ENCODE measurements at places on chromosomes 2 and 18.
A peak's percentile ranks its signal among the peaks of the same experiment; 100 is the strongest.

DNA sequence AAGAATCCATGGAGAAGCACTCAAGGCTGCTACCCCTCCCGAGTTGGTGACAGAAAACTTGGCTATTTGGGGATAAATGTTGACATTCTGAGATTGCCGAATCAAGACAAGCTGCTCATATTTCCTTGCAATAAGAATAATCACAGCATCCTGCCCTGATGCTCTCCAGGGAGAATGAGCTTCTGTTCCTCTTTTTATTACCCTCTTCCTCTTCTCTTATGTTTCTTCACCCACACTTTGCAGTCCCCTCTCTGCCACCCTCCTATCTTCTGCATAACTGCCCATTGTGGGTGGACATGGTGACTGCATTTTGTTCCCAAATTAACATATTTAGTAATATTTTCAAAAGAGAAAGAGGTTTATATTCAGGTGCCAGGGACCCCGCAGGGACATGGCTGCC, 11.9 kb upstream of the MSGN1 start:
- no peak overlapping the region for H3K27ac ChIP-seq
- H3K4me1 ChIP-seq: peaks cover 11% of the 10 kb centered on the region
- no peak overlapping the region for H3K4me3 ChIP-seq
- H3K36me3 ChIP-seq: no peaks in the 10 kb centered on the region
- H3K27me3 ChIP-seq: no peaks in the 10 kb centered on the region
- DNase-seq: peak; percentile 35

DNA sequence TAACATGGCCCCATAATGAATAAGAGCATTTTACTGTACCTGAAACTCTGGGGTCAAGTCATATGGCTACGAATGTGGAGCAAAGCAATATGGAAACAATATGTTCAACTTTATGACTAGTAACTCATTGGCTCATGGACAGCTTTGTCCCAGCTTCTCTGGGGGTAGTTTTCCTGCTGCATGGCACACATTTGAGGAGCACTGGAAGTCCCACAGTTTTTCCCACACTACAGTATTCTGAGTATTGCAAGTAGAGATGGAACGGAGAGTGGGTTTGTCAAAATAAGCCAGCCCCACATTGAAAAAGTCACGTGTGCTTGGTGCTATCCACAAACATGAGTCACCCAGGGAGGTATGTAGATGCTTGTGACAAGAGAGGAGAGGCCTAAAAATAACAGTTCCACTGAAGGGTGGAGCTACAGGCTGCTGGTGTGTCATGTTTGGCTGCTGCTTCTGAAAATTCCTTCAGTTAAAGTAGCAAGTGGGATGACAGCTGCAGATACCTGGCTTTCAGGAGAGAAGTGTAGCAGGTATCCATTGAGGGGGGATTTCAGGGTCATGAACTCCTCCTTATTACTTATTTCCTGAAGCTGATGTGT, 48.2 kb upstream of the CTAGE1 start:
- H3K4me3 ChIP-seq: no peak overlapping the region
- peak; percentile 17 for DNase-seq
- no peak overlapping the region for H3K27ac ChIP-seq

DNA sequence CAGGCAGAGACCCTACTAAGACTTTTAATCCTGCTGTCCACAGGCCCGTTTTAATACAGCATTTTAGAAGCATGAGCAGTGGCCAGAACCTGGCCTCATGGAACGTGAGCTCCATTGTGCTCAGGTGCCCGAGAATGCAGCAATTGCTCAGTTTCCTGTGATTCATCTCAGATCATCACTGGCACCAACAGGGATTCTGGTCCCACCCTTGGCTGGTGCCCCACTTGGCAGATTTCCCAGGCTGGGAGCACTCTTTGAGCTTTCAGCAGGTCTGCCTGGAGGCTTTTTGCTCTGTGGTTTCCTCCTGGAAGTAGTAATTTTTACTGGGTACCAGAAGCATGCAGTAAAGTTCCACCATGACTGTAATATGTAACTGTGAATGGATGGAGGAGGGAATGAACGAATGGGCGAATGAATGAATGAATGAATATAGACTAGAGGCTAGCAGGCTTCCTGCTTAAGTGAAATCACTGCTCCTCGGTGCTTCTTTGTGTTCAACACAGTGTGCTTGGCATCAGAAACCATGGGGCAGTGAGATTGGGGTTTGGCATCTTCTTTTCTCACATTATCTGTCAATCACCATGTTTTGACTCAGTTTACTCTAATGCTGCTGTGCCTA, 312.9 kb downstream of the PRKCE start:
- no peak overlapping the region for H3K27ac ChIP-seq
- DNase-seq: peak; percentile 87
- no peaks in the 10 kb centered on the region for H3K27me3 ChIP-seq
- H3K36me3 ChIP-seq: no peaks in the 10 kb centered on the region
- no peak overlapping the region for H3K4me3 ChIP-seq

DNA sequence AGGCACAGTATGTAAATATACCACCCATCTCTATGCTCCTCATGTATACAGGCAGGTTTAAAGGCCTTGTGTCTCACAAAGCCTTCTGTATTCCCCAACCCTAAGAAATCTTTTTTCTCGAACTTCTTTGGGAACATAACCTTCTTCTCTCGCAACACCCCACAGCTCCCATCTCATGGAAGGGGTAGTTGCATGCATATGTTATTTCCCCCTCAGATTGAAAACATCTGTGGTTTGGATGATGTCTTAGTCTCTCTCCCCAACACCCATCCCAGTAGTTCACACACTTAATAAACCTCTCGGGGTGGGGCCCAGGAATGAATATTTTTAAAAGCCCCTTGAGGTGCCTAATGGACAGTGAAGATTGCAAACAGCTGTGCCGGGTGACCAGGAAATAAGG, 21.0 kb upstream of the HDAC4 start:
- no peak for DNase-seq
- no peaks in the 10 kb centered on the region for H3K4me1 ChIP-seq
- no peak overlapping the region for H3K4me3 ChIP-seq
- H3K27ac ChIP-seq: no peak overlapping the region
- peaks cover 28% of the 10 kb centered on the region for H3K27me3 ChIP-seq
- H3K36me3 ChIP-seq: no peaks in the 10 kb centered on the region

- no peaks in the 10 kb centered on the region for H3K27me3 ChIP-seq
- DNase-seq: no peak
- no peaks in the 10 kb centered on the region for H3K4me1 ChIP-seq
- H3K4me3 ChIP-seq: no peak overlapping the region
- no peaks in the 10 kb centered on the region for H3K36me3 ChIP-seq
- no peak overlapping the region for H3K27ac ChIP-seq
Observed at GRCh38 chr18:73249030-73249429, 381.2 kb upstream of the NETO1 start.

DNA sequence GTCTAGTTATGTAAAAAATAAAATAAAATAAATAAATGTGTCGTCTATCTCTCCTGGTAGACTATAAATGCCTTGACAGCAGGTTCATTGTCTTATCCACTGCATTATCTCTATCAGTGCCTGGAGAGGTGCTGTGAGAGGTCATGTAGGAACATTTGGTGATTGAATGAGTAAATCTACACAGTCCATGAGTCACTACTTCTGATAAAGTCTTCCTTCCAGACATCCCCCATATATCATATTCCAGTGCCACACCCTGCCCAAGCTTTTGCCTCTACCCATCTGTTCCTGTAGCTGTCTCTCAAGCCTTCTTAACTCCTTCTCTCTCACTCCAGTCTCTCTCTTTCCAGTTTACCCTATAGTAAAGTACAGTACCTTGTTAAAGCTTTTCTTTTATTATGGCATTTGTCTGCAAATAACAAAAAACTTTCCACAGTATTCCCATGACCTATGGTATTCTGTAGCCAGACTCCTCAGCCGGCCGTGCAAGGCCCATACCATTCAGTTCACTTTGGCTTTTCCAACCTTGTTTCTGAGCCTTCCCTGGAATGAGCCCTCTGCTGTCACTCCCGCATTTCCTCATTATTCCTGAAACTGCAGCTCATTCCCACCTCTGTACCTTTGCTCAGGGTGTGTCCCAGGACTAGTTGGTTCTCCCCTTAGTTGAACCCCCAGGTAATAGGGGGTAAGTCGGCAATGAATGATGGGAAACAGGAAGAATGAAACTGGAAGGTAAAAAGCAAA, 37.5 kb downstream of the ANXA4 start:
- no peak overlapping the region for H3K4me3 ChIP-seq
- DNase-seq: no peak
- H3K36me3 ChIP-seq: no peaks in the 10 kb centered on the region
- no peaks in the 10 kb centered on the region for H3K4me1 ChIP-seq
- no peak overlapping the region for H3K27ac ChIP-seq

DNA sequence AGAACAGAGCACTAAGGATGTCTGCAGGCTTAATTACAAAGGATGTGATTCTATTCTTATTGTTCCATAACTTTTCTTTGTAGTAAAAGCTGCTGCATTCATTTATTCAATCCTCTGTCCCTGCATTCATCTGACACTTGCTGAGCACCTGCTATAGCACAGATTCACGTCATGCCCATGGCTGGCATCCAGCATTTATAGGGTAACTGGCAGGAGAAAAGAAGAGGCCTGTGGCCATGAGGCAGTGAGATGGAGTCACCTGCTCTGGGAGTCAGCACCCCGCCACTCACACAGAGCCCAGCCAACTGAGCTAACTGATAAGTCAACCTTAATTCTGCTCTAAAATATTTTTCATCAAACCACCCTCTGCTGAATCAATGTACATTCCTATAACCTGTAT, 18.3 kb upstream of the CDC42EP3 start:
- no peak for DNase-seq
- H3K4me1 ChIP-seq: no peaks in the 10 kb centered on the region
- H3K27me3 ChIP-seq: no peaks in the 10 kb centered on the region
- H3K4me3 ChIP-seq: no peak overlapping the region
- no peaks in the 10 kb centered on the region for H3K36me3 ChIP-seq
- no peak overlapping the region for H3K27ac ChIP-seq

DNA sequence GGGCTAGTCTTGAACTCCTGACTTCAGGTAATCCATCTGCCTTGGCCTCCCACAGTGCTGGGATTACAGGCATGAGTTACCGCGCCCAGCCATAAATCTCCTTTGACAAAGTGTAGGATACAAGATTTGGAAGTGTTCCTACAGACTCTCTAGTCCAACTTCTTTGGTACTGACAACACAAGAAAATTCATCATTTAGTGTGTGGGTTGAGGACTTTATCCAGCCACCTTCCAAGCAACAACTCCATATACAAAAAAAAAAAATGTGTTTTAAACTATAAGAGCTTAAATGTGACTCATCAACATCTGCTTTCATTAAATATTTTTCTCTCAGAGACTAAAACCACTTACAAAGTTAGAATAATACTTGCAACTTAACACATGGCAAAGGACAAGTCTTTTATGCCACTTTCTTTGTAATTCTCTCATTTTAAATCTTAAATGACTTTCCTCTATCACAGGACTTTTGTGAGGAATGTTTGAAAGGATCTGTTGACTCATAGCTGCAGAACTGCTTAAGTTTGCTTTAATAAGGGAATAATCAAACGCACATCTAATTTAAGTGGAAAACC, 46.2 kb upstream of the ITGAV start:
- no peak overlapping the region for H3K4me3 ChIP-seq
- no peaks in the 10 kb centered on the region for H3K36me3 ChIP-seq
- H3K27me3 ChIP-seq: no peaks in the 10 kb centered on the region
- H3K4me1 ChIP-seq: peaks cover 34% of the 10 kb centered on the region
- DNase-seq: peak; percentile 73
- peak overlapping the region; percentile 81 for H3K27ac ChIP-seq

Data from A673 (cell line).